CD4-positive, alpha-beta memory T cell (primary cell): ENCODE measurements at places on chromosomes 7 and 10. TPM values are rescaled to one million over a fixed set of nuclear protein-coding genes. Genes with fewer than 3 reads are reported as not detected.

- H3K27ac ChIP-seq = no peak overlapping the region
- peaks cover 7% of the 10 kb centered on the region for H3K27me3 ChIP-seq
- H3K36me3 ChIP-seq = no peaks in the 10 kb centered on the region
Measured at GRCh38 chr10:27661514-27662286, 83.9 kb downstream of the MKX start.

DNA sequence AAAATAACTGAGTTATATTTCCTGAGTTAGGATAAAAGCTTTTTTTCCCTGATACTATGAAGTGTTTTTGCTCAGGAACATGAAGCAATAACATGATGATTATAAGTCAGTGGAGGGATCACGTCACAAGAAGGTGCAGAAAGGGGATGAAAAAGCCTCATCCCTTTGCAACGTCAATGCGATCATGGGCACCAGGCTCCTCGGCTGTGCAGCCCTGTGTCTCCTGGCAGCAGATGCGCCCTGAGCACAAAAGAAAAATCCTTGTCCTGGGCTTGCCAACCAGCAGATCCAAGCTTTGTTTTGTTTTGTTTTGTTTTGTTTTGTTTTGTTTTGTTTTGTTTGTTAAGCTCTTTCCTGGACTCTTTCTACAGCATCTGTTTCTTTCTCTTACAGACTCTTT is 103.5 kb upstream of the PRSS1 start:
- DNase-seq = no peak
- H3K4me1 ChIP-seq = no peaks in the 10 kb centered on the region
- H3K27ac ChIP-seq = no peak overlapping the region
- no peaks in the 10 kb centered on the region for H3K27me3 ChIP-seq
- H3K36me3 ChIP-seq = no peaks in the 10 kb centered on the region
- H3K4me3 ChIP-seq = no peak overlapping the region

GRCh38 chr7:108480311-108480710 is 24.1 kb upstream of the NRCAM start:
- DNase-seq = no peak
- H3K4me3 ChIP-seq = no peak overlapping the region
- no peaks in the 10 kb centered on the region for H3K4me1 ChIP-seq
- H3K27me3 ChIP-seq = no peaks in the 10 kb centered on the region

DNA sequence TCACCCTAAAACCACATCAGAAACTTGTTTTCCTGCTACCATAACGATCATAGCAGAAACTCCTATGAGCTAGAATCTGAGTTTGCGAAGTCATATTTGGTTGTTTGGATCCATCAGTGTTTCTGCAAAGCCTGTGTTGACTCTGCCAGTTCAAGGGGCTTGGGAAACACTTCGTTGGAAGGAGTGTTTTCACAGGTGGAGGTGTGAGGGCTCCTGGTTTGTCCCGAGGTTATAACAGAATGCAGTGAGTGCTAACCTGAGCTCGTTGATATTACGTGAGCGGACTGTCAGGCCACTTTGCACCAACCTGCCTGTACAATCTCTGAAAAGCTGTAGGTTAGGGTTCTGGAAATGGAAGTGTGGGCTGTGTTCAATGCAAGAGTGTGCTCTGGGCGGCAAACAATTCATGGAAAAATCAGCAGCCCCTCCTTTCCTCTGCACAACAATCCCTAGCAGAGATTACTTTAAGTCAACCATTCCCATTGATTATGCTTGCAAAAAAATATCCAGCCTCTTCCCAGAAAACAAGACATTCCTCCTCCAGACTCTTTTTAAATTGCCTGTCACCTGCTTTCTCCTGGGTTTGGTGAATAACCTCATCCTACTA is 622.0 kb downstream of the TYW1 start:
- H3K36me3 ChIP-seq = no peaks in the 10 kb centered on the region
- no peaks in the 10 kb centered on the region for H3K4me1 ChIP-seq
- no peak for DNase-seq
- H3K27me3 ChIP-seq = no peaks in the 10 kb centered on the region
- H3K27ac ChIP-seq = no peak overlapping the region
- no peak overlapping the region for H3K4me3 ChIP-seq

Gene OPN4
- total RNA-seq = not detected

- DNase-seq = no peak
- no peak overlapping the region for H3K27ac ChIP-seq
- no peak overlapping the region for H3K4me3 ChIP-seq
Measured at GRCh38 chr7:30879139-30880124, 32.2 kb upstream of the AQP1 start.

Gene FOXI2
- total RNA-seq = not detected

Gene CPA2
- total RNA-seq = not detected

Gene VWDE
- total RNA-seq = 8.9 TPM

DNA sequence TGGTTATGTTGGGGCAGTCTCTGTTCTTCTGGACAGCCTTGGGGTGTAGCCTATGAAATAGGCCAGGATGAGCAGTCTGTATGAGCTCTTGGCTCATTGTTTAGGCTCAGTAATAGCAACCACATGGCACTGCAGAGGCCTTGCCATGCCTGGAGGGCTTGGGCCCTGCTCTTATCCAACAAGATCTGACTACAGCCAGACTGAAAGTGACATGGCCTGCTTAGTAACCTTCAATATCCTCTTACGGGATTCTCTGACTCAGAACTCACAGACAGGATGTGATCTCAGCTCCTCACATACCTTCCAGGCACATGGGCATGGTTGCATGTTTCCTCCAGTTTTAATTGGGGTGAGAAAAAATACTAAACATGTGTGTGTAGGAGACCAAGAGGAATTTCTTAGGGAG is 289.3 kb downstream of the PTEN start:
- H3K36me3 ChIP-seq = no peaks in the 10 kb centered on the region
- no peak overlapping the region for H3K27ac ChIP-seq
- no peaks in the 10 kb centered on the region for H3K27me3 ChIP-seq
- peaks cover 10% of the 10 kb centered on the region for H3K4me1 ChIP-seq

DNA sequence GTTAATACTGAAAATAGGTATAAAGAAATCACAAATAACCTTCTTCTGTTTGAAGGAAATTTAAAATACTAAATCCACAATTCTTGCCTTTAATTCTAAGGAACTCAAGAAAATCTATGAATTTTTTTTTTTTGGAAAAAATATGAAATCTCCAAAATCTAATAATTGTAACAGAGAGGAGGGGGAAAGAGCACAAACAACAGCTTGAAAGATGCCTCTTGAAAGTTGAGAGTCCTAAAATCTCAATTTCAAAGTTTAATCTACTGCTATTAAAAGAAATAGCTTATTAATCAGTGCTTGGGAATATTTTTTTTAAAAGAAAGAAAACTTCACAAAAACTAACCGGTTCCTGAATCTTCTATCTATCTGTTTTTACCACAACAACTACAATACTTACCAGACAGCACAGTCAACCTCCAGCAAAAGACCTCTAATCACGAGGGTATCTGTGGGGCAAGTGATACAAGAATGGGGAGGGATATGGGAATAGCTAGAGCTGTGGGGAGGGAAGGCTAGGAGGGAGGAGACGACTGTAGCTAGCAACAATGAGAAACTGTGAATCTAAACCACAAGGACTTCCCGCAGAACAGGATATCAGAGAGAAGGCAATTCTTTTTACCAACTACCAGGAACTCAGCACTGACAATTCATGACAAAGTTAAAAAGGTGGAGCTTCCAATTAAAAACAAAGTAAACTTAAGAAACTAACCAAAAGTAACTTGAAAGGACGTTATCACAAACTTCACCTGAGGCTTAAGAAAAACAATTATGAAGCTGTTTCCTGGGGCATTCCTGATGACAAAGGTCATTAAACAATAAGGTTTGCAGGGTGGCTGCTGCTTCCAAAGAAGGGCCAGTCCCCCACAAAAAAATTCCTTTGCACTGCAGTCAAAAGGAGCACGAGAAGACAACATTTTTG is at the start of gene USP54:
Gene USP54 (minus strand): TSS at position 462 of the 919 bp plus-strand sequence. CDS start 15,684 bp downstream, outside the sequence.
- no peak within 1 kb of the TSS for H3K27ac ChIP-seq
- peaks cover 21% of the 10 kb centered on the region for H3K4me1 ChIP-seq
- H3K4me3 ChIP-seq = no peak within 1 kb of the TSS
- no peaks in the 10 kb centered on the region for H3K36me3 ChIP-seq

DNA sequence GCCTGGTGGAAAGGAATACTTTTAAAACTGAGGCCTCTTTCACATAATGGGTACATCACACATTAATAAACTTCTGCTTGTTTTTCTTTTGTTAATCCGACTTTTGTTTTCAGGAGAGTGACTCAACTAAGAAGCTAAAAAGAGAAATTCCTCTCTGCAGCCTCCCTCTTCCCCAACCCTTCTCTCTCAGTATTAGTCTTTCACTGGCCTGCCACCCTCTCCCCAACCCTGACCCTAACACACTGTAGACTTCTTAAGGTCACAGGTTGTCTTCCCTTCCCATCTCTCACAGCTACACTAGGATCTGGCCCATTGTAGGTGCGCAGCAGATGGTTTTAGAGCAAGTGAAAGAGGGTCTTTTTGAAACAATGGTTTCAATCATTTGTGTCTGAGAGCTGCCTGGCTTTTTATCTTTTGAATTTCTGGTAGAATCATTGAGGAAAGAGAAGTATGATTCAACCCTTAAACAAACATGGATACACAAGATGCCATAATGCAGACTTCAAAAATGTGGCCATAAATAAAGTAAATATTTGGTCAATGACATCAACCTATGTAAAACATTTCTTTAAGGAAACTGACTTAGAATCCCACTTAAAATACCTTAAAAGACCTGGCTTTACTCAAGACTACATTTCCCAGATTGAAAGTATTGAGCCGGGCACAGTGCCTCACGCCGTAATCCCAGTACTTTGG is 17.9 kb upstream of the FFAR4 start:
- H3K4me1 ChIP-seq = no peaks in the 10 kb centered on the region
- DNase-seq = no peak
- no peak overlapping the region for H3K27ac ChIP-seq
- no peaks in the 10 kb centered on the region for H3K27me3 ChIP-seq
- H3K4me3 ChIP-seq = no peak overlapping the region

GRCh38 chr7:49333180-49333881 is 409.0 kb downstream of the CDC14C start:
- H3K27ac ChIP-seq = no peak overlapping the region
- DNase-seq = no peak
- no peaks in the 10 kb centered on the region for H3K36me3 ChIP-seq
- no peak overlapping the region for H3K4me3 ChIP-seq
- H3K4me1 ChIP-seq = no peaks in the 10 kb centered on the region

Gene TOMM7
- 686 TPM for total RNA-seq
